ENCODE measurements at places on chromosomes 3 and 15.

GRCh38 chr15:62219799-62220198, 54.7 kb upstream of the C2CD4B start:
- DNase-seq: no peak

- no peak for DNase-seq
These were observed 38.6 kb downstream of the ZBTB11 start for GRCh38 chr3:101638261-101638745.

GRCh38 chr3:54837964-54838363, 89.9 kb downstream of the LRTM1 start:
- DNase-seq: peak; percentile 54

- no peak for DNase-seq
These were observed 17.8 kb downstream of the APBA2 start for GRCh38 chr15:28903555-28903954.

DNA sequence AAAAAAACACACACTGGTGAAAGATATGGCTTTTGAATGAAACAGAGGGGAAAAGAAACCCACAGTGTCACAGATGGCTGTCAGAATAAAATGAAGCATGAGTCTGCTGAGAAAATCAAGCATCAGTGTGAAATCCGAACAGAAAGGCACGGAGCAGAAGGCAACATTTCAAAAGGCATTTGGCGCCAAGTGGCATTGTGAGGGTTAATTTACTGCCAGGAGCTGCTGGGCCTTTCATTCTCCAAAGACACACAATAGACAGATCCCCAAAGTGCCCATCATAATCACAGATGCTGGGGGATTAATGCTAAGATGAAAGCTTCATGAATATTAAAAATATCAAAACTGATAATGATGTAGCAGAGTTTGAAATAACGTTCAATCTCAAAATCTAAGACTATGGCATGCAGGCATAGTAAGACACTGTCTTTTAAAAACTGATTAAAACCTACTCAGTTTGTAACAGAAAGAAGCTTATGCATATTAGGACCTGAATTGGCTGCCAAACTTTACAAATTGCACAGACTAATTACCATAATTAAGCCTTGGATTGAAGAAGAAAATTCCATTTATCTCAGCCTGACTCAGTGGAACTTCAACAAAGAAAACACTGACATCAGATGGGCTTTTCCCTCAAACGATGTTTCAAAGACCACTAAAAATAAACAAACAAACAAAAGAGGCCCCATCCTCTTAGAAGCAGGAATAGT, 589.2 kb downstream of the ROBO1 start:
- no peak for DNase-seq

DNA sequence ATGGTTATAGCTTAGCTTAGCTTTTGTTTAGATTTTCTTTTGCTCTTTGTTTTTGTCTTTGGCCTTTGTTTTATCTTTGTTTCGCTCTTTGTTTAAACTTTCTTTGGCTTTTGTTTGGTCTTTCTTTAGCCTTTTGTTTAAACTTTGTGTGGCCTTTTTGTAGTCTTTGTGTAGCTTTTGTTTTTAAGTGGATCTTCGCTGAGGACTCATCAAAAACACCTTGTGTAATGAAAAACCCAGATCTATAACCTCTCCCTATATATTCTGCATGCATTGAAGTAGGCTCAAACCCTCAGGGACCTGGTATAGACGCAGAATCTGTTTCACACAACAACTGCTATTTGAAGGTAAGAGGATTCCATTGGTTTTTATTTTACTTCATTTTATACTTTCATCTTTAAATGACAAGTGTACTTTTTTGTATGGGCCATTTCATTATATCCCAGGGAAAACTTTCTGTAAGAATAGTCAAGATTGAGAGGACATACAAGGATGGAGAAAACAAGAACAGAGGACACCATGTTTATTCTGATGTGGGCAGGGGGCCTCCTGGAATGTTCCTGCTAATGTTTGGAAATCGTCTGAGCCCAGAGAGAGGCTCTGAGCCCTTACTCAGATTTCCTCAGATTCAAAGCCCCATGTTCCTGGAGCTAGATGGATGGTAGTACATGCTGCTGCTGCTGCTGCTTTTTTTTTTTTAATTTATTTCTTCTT, at the start of gene MOBP:
Gene MOBP (plus strand): TSS at position 287 of the 714 bp plus-strand sequence. CDS start 34,390 bp downstream, outside the sequence.
- DNase-seq: no peak

DNA sequence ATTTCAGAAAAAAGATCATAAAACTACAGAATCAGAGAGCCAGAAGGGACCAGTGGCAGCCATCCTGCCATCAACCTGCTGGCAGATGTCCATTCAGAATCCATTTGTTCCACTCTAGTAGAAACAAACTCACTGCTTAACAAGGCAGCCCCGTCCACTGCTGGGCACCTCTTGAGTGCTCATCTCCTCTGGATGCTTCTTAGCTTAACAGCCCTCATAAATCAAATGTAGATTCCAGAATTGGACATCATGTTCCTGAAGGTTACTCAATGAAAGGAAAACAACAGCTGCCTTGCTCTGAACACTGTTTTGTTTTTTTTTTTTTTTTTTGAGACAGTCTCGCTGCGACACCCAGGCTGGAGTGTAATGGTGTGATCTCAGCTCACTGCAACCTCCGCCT, 37.3 kb downstream of the ABCC5 start:
- DNase-seq: no peak

- DNase-seq: peak; percentile 85
These were observed 3.2 kb upstream of the SIN3A start for GRCh38 chr15:75454471-75455378.

Measured in GM23248 (cell line).